ENCODE measurements at places on chromosomes 5 and 9.

DNA sequence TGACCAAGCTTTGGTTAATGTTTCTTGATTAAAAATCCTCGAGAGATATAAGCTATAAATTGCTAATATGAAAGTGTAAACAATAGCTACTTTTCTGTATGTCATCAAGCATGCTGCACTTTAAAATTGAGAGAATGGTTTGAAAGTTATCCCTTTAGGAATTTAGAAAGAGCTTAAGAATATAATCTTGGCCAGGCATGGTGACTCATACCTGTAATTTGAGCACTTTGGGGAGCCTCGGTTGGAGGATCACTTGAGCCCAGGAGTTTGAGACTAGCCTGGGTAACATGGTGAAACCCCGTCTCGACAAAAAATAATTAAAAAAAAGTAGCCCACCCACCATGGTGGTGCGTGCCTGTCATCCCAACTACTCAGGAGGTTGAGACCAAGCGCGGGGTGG is 12.2 kb upstream of the MROH2B start:
- no peak for DNase-seq

DNA sequence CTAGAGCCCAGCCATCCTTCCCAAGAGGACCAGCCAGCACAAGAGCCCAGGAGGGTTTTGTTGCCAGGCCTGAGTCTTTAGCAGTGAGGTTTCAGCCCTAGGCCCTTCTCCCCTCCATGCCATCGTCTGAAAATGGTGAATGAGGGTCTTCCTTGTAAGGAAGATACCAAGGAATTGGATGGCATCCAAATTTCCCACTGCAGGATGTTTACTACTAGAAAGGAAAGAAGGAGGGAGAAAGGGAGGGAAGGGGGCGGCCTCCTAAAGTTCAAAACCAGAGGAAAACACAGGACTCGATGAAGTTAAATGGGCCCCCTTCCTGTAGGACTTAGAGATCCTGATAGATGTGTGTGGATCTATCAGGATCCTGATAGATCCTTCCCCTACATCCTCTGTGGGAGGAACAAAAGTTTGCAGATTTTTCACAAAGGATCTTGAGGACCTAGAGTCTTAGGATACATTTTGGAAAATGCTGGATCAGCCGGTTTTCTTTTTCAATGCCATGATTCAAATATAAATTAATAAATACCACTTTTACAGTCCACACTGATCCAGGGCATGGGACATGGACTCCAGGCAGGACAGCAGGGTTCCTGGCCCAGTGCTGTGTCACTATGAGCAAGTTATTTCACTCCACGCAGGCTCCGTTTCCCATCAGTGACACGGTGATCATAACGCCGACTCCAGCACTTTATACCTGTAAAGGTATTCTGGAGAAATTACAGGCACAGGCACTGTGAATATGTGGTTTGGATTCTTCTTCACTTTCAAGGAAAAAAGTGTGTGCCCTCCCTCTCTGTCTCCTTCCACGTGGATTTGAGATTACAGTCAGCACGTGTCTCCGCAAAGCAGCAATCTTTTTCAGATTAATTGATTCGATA is 40.9 kb downstream of the C5orf15 start:
- DNase-seq = no peak

- DNase-seq = no peak
Measured at GRCh38 chr5:72093824-72094223, 13.5 kb upstream of the MAP1B start.

DNA sequence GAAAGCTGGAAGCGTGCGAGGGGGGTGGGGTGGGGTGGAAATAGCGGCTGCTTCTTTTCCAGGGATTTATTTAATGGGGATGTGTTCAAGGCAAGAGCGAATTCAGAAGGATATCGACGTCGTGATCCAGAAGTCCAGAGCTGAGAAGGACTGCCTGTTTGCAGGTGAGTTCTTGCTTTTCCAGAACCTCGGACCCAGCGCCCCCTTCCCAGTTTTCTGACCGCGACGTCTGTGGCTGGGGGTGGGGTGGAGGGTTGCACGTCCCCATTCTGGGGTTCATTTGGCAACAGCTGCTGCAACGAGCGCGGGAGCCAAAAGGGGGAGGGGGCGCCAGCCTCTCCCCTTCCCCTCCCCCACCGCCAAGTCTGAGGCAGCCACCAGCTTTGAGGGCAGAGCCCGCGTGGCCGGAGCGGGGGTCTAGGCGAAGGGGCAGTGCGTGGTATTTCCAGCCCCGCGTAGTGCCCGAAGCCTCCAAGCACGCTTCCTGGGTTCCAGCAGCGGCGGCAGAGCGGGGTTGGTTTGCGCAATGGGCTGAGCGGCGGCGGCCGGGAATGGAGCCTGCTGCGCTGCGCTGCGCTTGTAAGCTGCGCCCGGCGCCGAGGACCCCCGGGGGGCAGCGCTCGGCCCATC is 701 bp downstream of the PARP8 start:
- no peak for DNase-seq

GRCh38 chr5:2330325-2331130 is 420.9 kb downstream of the IRX2 start:
- no peak for DNase-seq

- DNase-seq = no peak
Measured at GRCh38 chr9:129613520-129614175, 7.3 kb downstream of the C9orf50 start.

DNA sequence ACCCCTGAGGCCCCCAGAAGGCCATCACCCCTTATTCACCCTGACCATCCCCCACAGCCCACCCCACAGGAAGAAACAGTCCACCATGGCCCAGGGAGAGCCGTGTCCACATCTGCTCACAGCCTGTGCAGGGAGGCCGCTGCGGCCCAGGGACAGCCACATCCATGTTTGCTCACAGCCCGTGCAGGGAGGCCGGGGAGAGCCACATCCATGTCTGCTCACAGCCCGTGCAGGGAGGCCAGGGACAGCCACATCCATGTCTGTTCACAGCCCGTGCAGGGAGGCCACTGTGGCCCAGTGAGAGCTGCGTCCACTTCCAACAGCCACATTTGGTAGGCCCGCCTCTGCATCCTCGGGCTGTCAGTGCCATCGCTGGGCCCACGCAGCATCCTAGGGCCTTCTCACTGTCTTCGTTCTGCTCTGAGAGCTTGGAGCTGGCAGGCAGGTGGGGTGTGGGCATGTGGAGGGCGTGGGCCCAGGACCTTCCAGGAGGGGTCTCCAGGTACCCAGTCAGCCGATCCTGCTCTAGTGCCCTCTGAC is 38.1 kb downstream of the LPCAT1 start:
- DNase-seq = no peak

- DNase-seq = peak; percentile 23
Measured at GRCh38 chr9:1743121-1743960, 271.8 kb upstream of the SMARCA2 start.

- no peak for DNase-seq
Measured at GRCh38 chr9:105637787-105638395, 24.4 kb upstream of the TAL2 start.

GRCh38 chr5:151638619-151639018 is 47.5 kb upstream of the FAT2 start:
- DNase-seq = no peak

DNA sequence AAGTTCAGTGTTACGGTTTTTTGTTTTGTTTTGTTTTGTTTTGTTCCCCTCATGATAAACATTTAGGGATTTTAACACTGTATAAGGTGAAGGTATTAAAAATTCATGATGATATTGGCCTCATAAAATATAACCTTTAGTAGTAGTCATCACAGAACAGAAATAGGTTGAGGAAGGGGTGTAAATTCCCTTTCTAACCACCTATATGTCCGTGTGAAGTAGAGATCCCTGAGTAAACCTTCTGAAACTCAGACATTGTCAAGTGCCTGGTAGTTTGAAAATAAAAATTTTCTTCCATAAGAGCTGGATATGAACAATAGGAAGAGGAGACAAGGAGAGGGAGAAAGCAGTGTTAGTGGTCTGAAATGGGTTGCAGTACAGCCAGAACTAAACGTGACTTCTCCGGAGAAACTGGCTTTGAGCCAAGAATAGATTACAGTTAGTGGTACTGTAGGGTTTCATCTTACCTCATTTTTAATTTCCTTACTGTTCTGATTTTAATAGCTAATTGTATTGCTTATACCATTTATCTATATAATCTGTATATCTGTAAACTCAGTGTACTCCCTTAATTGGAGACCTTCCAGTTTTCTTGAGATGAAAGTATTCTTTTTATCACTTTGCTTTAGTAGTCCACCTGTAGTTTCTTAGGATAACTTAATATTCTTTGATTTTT is 18.3 kb downstream of the UGCG start:
- DNase-seq = no peak

DNA sequence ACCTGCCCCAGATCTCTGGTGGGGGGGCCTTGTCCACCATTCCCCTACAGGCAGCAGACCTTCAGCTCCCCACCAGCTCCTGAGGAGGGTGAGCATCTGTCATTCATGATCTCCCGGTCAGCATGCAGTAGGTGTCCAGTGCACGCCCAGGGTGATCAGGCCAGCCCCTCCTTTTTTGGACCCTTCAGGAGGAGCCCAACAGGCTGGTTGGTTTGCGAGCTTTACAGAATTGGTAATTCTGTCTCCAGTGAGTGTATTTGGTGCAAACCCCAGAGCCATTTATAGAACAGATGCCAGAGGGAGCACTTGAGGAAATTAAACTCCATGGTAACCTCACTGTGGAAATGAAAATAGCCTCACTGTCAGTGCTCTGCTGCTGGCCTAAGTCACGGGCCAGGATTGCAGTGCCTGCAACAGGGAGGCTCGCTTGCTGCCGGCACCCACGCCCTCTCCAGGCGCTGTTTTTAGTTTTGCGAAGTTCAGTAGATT is 23.4 kb downstream of the WNK2 start:
- peak; percentile 54 for DNase-seq

DNA sequence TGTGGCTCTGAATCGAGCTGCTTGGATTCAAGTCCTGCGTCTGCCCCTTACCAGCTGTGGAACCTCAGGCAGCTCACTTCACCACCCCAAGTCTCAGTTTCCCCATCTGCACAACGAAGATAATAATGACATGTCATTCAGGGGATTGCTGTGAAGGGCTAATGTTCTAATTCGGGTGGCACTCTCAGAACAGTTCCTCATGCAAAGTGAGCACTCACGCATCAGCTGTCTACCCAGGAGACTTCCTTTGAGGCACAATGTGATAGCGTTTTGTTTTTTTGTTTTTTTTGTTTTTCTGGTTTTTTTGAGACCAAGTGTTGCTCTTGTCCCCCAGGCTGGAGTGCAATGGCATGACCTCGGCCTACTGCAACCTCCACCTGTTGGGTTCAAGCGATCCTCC is 56.4 kb downstream of the NTNG2 start:
- no peak for DNase-seq

DNA sequence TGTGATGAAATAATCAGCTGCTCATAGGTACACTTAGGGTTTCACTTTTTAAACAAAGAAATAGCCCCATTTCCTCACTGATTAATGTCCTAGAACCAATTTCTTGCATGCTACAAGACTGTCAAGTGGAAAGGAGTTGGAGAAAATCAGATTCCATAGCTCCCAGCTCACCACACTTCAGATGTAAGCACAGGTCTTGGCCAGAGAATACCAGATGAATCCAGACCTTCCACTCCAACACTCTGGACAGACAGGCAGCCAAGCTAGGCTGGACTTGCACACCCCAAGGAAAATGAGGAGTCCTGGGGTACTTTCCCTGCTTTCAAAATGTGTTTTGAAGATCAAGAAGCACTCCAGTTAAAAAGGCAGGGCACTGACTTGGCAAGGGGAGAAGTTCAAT is 68.5 kb downstream of the KLHL3 start:
- DNase-seq = no peak
